ENCODE measurements at places on chromosomes 1 and 21.
A peak's percentile ranks its signal among the peaks of the same experiment; 100 is the strongest.

GRCh38 chr1:246302711-246303317, 204.3 kb downstream of the SMYD3 start:
- no peak for DNase-seq

- no peak for DNase-seq
Observed at GRCh38 chr1:111252786-111253185, 25.3 kb downstream of the CHI3L2 start.

- DNase-seq = peak; percentile 44
Observed at GRCh38 chr1:50332941-50333594, 90.2 kb downstream of the DMRTA2 start.

GRCh38 chr21:31459457-31459856, 115.4 kb upstream of the TIAM1 start:
- no peak for DNase-seq

DNA sequence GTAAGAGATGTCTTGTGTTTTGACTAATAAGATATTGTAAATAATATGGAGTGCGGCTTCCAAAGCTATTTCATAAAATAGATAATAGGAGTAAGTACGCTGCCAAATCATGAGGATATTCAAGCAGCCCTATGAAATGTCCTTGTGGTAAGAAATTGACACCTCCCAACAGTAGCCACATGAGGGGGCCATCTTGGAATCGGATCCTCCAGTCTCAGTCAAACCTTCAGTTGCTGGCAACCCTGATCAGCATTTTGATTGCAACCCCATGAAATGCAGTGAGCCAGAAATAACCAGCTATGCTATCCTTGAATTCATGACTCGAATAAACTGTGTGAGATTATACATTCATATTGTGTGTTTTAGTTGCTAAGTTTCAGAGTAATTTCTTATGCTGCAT, 212.4 kb downstream of the PLA2G4A start:
- DNase-seq = no peak

DNA sequence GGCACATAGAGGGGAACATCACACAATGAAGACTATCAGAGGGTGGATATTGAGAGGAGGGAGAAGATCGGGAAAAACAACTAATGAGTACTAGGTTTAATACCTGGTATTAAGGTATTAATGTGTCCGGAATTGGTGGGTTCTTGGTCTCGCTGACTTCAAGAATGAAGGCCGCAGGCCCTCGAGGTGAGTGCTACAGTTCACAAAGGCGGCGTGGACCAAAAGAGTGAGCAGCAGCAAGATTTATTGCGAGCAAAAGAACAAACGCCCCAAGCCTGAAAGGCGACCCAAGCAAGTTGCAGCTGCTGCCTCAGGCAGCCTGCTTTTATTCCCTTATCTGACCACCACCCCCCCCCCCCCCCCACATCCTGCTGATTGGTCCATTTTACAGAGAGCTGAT, 2022.8 kb downstream of the NCAM2 start:
- DNase-seq = no peak

DNA sequence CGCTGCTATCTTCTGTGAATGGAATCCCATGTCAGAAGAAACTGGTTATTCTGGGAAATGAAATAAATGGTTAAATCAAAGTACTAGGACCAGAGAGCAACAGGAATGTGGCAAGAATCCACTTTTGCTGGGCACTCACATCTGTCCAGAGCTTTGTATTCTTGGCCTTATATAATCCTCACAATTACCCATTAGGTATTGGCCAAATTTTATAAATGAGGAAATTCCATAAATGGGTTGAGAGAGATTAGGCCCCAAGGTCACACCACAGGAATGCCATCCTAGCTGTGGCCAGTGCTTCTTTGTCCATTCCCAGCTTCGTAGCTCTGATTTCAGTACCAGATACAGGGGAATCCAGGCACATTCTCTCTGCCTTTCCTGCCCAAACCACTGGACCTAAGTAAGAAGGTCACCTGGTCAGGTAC, 76.1 kb upstream of the HOOK1 start:
- no peak for DNase-seq

- DNase-seq = no peak
Observed at GRCh38 chr21:16194788-16195537, 465.2 kb downstream of the USP25 start.

GRCh38 chr21:17560377-17561025, 47.7 kb downstream of the CXADR start:
- no peak for DNase-seq

GRCh38 chr1:89736937-89737733, 83.7 kb upstream of the LRRC8D start:
- DNase-seq = no peak

DNA sequence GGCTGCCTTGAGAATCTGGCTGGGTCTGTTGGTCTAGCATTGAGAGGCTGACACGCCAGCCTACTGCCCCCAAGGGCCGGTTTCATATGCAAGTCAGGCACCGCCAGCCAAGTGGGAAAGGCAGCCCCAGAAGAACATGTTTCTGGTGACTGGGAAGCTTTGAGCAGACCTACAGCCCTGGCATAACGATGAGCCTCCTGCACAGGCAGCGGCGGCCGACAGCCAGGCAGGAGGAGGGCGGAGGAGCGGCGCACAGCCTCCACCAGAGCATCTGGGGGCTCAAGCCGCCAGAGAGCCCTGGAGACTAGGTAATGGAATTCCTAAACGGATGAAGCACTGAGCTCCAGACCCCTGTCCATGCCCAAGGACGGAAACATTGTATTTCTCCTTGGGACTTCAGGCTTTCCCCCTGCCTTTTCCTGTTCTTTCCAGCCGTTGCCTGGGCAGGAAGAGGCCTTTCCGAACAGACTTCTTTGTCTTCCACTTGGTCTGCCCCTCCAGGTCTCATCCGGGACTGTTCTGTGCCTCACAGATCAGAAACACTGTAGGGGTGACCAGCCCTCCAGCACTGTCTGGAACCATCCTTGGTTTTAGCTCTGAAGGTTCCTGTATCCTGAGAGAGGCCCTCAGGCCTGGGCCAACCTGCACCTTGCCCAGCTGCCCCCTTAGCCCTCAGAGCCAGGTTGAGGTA, 59.5 kb downstream of the IRF2BP2 start:
- DNase-seq = no peak

DNA sequence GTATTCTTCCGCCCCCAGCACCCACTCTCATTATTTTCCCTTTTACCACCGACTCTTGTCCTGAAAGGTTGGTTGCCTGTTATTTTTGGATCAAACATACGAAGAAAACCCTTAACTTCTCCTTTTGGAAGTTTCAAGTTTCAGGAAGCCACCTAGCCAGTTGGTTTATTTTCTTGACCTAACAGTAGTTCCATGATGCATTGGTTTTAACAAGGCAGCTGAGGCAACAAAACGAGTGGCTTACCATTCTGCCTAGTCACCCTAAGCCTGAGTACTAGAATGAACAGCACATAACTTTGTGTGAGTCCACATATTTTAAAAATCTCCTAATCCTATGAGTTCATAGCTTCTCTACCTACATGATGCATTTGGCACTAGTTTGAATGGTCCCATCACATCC, 28.9 kb downstream of the OLFM3 start:
- no peak for DNase-seq

DNA sequence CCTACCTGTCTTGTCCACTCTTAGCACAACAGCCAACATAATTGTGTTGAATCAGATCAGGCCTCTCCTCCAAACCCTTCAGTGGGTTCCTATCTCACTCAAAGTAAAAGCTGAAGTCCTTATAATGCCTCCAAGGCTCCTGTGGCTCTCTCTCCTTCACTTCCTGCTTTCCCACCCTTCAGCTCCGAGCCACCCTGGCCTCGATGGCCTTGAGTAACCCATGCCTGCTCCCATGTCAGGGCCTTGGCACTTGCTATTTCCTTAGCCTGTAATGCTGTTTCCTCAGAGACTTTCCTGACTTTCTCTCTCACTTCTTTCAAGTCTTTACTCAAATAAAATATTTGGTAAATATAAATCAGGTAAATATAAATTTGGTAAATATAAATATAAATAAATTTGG, 8.1 kb upstream of the PLEKHM2 start:
- DNase-seq = no peak

DNA sequence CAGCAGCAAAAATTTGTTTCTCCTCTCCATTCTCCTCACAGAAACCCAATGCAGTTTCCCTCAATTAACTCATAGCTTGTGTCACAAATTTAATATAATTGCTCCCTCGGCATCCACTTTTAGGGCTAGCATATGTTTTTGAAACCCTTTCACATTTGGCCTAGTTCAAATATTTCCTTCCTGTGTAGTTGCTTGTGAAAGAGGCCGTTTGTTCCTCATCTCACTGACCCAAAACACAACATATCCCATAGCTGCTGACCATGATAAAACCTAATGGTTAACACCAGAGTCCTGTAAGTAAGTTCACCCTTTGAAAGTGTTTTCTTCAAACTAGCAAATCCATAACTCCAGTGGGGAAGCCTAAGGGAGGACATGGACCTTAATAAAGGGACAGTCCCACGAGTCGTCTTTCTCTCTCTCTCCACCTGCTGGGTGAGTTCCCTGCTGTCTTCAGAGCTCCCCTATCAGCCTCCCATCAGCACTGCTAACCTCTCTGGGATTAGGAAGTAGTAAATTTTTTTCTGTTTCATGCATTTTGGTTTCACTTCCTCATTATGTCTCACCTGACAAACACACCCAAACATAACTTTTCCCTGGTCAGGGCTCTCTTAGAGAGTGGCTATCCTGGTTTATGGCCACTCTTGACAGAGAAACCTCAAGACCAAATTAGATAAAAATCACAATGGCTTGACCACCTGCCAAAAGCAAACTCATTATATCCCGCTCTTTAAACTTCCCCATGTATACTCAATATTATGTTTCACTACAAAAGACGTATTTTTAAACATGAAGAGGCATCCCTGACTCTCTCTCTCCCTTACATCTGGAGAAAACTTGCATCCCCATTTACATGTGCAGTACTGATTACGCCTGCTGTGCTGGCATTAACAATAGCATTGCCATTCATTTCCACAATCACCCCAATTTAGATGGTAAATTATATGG, 177.7 kb upstream of the HP1BP3 start:
- peak; percentile 65 for DNase-seq

DNA sequence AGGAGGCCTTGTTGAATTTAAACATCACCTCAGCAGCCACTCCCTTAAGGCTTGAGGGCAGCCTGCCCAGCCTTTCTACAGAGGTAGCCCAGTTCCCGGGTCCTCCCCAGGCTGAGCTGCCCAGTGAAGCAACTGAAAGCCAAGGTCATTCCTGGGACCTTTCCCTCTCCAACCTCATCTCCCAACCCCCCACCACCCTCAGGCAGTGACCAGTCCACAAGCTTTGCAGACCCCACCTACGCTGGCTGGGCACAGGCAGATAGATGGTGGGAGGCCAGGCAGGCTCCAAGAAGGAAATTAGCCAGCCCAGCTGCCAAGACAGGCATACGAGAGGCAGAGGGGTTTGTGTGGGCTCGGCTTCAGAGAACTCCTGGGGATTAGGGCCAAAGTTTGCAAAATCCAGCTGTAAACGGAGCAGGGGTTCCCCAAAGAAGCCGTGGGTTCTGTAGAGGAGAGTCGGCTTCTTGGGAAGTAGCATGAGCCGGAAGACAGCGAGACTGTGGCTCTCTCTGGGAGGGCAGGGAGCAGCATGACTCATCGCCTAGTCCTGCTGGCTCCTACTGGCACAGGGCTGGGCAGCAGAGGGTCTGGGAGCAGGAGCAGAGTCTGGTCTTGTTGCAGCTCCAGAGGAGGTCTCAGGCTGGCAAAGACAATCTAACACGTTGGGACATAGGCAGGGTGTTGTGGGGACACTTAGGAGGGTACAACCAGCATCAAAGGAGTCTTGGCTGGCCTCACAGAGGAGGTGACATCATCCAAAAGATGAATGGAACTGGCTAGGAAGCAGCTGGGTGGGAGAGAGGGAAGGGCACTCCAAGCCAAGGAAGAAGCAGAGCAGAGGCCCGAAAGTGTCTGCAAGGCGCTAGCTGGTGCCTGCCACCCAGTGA, 2.8 kb upstream of the ZC3H12A start:
- no peak for DNase-seq

DNA sequence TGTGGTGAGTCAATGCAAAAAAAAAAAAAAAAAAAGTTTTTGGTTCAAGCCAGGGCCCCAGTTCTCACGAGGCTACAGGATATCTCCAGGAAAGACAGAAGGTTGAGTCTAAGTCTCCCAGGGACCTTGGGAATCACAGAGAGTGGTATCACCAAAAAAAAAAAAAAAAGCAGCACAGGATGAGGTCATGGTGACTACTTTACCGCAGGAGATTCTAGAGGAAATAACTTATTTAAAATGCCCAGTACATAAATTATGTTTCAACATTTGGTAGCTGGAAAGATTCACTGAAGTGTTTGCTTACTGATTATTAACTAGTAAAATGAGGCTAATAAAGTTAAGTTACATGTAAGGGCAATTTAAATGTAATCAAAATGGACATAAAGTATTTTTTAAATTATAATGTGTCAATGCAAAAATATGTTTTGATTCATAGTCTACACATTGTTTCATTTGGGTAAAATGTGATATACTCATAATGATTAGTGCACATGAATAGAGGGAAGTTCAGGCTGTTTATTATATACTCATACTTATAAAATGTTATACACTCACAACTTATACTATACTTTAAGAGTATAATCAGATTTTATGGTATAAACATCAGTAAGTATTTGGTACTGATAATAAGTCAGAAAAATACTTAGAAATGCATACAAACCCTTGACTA, 84.1 kb downstream of the PLPPR5 start:
- no peak for DNase-seq

DNA sequence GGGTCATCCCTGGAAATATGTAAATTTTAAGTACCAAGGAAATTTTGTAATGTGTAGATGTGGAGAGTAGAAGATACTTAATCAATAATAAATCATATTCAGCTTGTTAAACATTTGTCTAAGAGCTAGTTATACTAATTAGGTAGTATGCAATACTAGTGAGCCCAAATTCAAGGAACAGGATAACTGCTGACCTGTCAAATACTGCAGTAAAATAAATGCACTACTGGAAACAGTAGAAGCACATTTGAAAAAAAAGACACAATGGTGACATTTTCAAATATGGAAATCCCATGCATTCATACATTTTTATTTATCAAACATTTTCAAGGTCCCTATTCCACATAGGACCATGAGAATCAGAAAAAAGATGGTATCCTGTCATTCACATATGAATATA, 27.2 kb downstream of the EPRS1 start:
- no peak for DNase-seq

DNA sequence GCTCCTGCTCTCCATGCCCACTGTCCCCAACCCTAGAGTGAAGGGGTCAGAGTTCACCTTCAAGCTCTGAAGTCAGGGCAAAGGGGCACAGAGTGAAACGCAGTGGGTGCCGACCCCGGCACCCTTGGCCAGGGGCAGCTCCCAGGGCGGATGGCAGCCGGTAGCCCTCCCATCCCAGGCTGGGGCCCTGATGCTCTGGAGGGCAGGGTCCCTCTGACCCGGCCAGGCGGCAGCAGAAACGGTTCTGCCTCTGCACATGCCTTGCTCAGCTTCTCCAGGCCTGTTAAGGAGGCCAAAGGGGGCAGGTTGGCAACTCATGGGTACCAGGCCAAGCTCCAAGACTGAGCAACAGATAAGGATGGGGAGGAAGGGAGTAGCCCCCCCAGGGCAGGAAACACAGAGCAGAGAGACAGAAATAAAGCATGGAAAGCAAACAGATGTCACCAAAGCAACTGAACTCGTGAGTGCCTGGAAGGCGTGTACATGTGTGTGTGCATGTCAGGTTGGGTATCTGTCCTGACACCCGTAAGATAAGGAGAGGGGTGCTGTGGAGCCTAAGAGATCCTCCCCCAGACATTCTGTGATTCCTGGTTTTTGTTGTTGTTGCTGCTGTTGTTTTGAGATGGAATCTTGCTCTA, 112.3 kb upstream of the IFFO2 start:
- DNase-seq = no peak

- DNase-seq = no peak
Observed at GRCh38 chr1:223423641-223424233, 30.5 kb downstream of the CCDC185 start.
